ENCODE measurements at places on chromosomes 3 and 15. TPM values are rescaled to one million over a fixed set of nuclear protein-coding genes. Genes with fewer than 3 reads are reported as not detected.
A peak's percentile ranks its signal among the peaks of the same experiment; 100 is the strongest.

Gene SAXO2
- polyA plus RNA-seq, result 0.45 TPM

- no peak for DNase-seq
Observed at GRCh38 chr15:70198441-70199123, 100.9 kb upstream of the TLE3 start.

- peak; percentile 27 for DNase-seq
Observed at GRCh38 chr15:70605606-70606410, 157.6 kb downstream of the UACA start.

GRCh38 chr3:171491361-171491760 lies 31.2 kb upstream of the TNIK start:
- no peak for DNase-seq

Gene NTRK3
- polyA plus RNA-seq, result 0.10 TPM

Gene POPDC2
- 1.9 TPM for polyA plus RNA-seq

- DNase-seq, result no peak
Observed at GRCh38 chr3:54065140-54065539, 57.2 kb upstream of the CACNA2D3 start.

DNA sequence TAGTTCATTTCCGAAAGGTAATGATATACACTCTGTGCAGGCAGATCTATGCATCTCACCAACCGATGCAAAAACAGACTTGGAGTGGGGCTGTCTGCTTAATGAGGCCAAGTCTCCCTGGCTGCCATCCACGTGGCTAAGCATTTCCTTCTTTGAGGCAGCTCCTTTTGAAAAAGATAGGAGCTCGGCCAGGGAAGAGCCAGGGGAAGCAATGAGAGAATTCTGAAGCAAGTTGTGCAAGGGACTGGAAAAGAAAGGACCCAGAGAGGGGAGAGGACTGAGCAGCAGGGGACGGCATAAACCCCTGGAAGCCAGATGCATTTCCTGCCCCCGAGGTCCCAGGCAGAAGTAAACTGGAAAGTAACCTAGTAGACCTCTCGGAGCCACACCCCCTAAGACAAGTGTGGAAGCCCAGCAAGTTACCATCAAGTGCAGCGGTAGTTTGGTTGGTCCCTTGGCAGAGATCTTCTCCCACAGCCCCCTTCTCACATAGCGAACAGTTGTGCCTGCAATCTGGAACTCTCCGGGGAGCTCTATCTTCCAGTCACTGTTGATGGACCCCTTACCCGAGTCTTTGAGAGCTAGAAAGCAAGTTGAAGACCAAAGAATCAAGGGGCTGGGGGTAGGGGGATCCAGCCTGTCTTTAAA lies 288.2 kb downstream of the ADAMTS17 start:
- DNase-seq, result no peak

Gene PCSK6
- polyA plus RNA-seq, result 0.42 TPM

DNA sequence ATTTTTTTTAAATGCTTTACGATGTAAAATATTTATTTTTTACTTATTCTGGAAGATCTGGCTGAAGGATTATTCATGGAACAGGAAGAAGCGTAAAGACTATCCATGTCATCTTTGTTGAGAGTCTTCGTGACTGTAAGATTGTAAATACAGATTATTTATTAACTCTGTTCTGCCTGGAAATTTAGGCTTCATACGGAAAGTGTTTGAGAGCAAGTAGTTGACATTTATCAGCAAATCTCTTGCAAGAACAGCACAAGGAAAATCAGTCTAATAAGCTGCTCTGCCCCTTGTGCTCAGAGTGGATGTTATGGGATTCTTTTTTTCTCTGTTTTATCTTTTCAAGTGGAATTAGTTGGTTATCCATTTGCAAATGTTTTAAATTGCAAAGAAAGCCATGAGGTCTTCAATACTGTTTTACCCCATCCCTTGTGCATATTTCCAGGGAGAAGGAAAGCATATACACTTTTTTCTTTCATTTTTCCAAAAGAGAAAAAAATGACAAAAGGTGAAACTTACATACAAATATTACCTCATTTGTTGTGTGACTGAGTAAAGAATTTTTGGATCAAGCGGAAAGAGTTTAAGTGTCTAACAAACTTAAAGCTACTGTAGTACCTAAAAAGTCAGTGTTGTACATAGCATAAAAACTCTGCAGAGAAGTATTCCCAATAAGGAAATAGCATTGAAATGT lies 15.6 kb downstream of the THBS1 start:
- peak; percentile 76 for DNase-seq

DNA sequence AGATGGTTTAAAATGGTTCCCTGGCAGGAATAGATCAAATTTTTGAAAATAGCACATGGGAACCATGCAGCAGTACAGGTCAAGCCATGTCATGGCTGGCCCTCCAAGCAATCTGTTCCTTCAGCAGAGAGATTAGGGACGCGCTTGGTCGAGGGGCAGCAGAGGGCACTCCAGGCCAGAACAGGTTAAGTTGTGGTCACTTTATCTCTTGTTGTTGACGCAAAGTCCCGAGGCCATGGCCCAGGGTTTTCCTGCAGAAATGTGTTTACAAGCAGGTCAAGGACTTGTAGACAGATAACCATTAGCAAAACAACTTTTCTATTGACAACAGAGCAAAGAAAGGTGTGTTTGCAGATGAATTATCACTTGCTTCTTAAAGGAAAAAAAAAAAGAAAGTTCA lies 570.0 kb upstream of the NR2F2 start:
- no peak for DNase-seq

Measured in BJ (cell line).